ENCODE measurements at places on chromosomes 13 and 19.

DNA sequence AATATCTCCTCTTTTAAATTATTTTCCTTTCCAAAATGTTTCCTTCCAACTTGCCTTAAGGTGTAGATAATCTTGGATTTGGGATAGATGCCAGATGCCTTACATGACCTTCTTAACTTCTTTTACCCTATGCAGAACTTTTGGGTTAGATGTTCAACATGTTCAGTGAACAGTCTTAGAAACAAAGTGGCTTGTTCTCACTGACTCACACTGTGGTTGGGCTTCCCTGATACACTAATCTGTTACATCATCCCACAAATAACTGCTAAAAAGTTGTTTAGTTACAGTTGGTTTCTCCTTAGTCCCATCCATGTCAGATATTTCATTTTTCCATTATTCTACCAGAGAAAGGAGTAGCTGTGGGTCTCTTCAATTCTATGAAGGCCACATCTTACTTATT, 2638.2 kb downstream of the PCDH9 start:
- no peak for DNase-seq

GRCh38 chr13:99617474-99618255, 116.4 kb downstream of the TM9SF2 start:
- DNase-seq, result peak; percentile 18

GRCh38 chr13:31424130-31424729, 224.5 kb downstream of the B3GLCT start:
- peak; percentile 51 for DNase-seq

GRCh38 chr13:94753327-94753726, 41.0 kb upstream of the SOX21 start:
- DNase-seq, result no peak

GRCh38 chr19:825897-826644, 1.6 kb upstream of the AZU1 start:
- no peak for DNase-seq

- no peak for DNase-seq
Measured at GRCh38 chr13:63625869-63626268, 2210.2 kb upstream of the PCDH20 start.

- DNase-seq, result no peak
Measured at GRCh38 chr13:43573361-43573740, 213.4 kb downstream of the ENOX1 start.

DNA sequence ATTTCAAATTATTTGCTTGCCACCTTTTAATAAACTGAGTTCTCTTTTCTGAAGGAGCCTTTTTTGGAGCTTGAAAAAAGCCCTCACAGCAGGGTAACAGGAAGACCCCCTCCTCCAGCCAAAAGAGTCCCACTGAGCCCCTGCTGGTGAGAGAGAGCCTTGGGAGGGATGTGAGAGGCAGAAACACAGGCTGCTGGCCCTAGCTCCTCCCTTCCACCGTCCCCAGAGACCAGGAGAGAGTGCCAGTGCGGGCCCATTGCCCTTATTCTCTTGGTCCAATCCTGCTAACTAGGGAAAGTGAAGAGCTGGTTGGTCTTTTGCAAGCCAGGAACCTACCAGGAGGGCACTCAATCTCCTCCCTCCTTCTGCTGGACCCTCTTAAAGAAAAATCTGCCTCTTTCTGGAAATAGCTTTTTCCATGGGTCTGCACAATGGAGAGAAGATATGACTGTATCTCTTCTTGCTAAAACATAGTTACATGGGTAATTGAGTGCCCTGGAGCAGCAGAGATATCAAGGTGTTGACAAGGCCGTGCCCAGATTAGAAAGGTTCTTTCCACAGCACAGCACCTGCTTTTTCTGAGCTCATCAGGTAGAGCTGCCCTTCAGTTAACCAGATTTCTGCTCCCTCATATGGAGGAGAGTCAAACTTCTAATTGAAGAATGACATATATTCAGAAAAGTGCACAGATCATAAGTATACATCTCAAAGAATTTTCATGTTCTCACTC, 113.9 kb downstream of the LRCH1 start:
- DNase-seq, result no peak

- DNase-seq, result no peak
Measured at GRCh38 chr19:1295169-1296012, 9.7 kb downstream of the EFNA2 start.

DNA sequence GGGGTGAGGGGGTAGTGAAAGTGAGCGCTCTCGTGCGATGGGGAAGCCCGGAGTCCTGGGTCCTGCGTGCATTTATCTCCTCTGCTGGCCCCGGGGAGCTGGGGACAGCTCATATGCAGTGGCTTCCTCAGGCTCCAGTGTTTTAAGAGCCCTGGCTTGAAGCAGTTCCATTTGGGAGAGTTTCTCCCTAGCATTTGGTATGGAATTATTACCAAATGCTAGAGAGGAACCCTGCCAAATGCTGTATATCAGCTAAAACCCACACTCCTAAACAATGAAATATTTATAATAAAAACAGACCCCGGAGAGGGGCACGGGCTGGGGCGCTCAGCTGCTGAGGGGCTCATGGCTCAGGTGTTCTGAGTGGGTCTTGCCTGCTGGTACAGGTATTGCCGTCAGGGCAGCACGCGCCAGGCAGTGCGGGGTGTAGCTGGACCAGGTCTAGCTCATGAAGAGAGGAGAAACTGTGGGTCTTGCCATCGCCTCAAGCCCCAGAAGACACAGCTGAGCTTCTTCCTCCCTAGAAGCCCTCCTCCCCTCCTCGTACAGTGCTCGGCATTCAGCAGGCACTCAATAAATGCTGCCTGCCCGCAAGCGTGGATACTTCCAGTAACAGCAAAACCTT, 163.6 kb upstream of the ZNF536 start:
- DNase-seq, result no peak

GRCh38 chr19:22331521-22331920, 45.3 kb downstream of the ZNF729 start:
- DNase-seq, result no peak

GRCh38 chr13:88736026-88736425, 1064.9 kb downstream of the SLITRK5 start:
- no peak for DNase-seq

DNA sequence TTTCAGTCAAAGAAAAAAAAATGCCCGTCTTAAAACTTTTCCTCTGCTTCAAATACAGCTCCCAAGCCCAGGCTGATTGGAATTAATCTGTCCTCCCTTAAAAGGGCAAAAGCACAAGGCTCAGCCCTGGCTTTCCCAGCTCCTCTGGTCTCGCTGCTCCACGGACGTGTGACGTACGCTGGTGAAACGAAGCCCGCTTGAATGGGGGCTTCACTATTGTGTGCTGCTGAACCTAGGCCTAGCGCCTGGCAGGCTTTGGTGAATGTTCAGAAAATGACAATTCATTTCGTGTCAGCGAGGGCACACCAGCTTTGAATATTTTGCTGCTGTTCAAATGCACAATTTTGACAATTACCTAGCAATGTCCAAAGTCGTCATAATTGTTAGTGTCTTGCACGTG, 615 bp upstream of the ZNF135 start:
- DNase-seq, result no peak

DNA sequence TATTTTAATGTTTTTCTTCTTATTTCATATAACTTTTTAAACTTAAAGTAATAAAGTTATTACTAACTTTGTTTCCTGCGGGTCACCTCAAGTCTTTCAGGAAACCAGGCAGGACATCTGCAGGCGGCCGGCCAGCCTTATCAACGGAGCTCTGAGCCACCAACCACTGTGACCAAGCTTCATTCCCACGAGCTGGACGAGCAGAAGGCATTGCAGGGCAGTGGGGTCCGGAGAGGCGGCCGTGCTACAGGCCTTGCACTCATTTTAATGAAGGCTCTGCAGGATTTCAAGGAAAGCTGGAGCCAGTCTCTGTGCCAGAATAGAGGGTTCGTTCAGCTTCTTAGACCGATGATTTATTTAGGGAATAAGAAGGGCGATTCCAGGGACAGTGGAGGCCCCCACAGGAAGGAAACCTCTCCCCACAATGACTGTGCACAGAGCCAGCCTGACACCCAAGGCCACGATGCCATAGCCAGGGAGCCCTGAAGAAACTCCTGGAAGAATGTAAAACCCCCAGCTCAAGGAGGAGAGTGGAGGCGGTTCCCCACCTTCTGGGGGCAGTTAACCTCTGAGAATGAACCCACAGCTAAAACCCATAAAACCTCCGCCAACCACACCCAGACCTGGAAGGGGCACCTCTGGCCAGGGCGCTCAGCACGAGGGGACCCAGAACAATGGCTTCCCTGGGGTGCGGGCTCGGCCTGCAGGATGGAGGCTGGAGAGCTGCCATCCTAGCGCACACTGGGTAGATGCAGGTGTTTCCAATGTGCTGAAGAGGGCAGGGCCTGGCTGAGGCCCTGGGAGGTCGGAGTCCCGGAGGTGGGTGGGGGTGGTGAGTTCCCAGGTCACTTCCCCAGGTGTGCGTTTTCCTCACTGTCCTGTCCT, 75.0 kb downstream of the RASA3 start:
- no peak for DNase-seq

DNA sequence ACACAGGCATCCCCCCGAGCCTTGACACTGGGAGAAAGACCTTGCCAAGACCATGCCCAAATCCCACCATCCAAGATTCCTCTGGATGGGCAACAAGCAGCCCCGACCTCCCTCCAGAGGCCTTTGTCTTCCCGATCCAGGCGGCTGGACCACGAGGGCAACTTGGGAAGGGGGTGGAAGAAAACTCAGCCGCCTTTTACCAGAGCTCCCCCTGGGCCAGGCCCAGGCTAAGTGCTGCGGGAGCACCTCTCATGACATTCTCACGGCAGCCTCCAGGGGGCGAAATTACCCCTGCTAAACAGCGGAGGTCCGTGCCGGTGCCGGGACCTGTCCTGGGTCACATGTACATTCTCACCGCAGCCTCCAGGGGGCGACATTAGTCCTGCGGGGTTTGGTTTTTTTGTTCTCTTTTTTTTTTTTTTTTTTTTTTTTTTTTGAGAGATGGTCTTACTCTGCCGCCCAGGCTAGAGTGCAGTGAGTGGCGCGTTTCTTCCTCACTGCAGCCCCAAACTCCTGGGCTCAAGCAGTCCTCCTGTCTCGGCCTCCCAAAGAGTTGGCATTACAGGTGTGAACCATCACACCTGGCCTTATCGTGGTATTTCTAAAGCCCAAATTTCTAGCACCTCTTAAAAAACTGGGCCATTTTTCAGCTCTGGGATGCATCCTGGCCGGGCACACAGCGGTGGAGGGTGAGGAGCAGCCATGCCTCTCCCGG, 2.1 kb upstream of the RSPH6A start:
- DNase-seq, result peak; percentile 96

DNA sequence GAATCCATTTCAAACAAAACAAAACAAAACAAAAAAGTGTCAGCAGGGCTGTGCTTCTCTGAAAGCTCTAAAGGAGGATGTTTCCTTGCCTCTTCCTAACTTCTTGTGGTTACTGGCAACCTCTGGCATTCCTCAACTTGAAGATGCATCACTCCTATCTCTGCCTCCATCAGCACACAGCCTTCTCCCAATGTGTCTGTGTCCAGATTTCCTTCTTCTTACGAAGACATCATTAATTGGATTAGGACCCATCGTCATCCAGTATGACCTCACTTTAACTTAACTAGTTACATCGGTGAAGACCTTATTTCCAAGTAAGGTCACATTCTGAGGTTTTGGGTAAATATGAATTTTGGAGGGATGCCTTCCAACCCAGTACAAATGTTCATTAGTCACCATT, 33.8 kb upstream of the GTF2F2 start:
- no peak for DNase-seq

- no peak for DNase-seq
Measured at GRCh38 chr13:97460853-97461252, 26.9 kb downstream of the RAP2A start.

GRCh38 chr13:111652676-111653075, 332.2 kb downstream of the TEX29 start:
- no peak for DNase-seq

- no peak for DNase-seq
Measured at GRCh38 chr13:68050761-68051160, 820.6 kb upstream of the PCDH9 start.

- DNase-seq, result no peak
Measured at GRCh38 chr13:109336730-109337129, 449.7 kb downstream of the IRS2 start.

DNA sequence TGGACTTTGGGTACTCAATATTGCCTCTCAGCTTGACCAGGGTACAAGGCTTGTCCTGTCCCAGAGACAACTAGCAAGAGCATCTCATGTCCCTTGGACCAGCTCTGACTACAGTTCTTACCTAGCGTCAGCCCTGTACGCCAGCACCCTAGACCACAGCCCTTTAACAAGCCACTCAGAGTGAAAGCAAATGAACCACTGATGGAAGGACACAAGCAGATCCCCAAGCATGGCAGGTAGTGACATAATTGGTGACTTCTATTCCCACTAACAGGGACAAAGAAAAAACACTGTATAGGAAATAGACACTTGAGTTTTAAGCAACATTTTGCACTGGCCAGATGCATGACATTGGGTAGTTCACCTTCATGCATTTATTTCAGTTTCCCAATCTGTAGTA, 8.8 kb upstream of the LRCH1 start:
- no peak for DNase-seq

- no peak for DNase-seq
Measured at GRCh38 chr13:34409496-34410182, 532.4 kb upstream of the NBEA start.

DNA sequence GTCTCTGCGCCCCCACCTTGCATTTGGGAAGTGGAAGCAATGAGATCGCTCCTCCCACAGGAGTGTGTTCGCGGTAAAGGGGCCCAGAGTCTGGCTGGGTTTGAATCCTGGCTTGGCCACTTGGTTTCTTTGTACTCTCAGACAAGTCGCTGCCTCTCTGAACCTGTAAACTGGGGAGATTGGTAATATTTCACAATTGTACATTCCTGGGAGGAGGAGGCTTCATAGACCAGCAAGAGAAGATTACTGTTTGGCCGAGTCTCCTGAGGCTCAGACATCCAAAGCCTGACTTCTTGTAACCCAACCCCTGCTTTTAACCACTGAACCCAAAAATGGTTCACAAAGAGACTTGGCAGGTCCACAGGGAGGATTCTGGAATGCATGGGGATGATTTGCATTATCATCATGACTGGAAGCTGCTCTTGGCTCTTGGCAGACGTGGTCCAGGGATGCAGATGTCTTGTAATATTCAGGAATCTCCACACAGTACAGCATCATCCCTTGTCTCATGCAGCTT, 13.6 kb upstream of the STRN4 start:
- DNase-seq, result no peak

GRCh38 chr13:66859078-66859477, 371.1 kb downstream of the PCDH9 start:
- DNase-seq, result no peak

GRCh38 chr19:31415322-31415721, 66.1 kb upstream of the TSHZ3 start:
- no peak for DNase-seq

Measured in hematopoietic multipotent progenitor cell treated with erythropoietin and hydrocortisone succinate and interleukin-3 and kit ligand, for 17 days (in vitro differentiated cells).